ENCODE measurements at places on chromosomes 3 and 15.

- no peak for DNase-seq
Measured at GRCh38 chr3:138438896-138439295, 4.5 kb downstream of the ESYT3 start.

- DNase-seq, result no peak
Measured at GRCh38 chr3:17831366-17831765, 88.9 kb upstream of the TBC1D5 start.

DNA sequence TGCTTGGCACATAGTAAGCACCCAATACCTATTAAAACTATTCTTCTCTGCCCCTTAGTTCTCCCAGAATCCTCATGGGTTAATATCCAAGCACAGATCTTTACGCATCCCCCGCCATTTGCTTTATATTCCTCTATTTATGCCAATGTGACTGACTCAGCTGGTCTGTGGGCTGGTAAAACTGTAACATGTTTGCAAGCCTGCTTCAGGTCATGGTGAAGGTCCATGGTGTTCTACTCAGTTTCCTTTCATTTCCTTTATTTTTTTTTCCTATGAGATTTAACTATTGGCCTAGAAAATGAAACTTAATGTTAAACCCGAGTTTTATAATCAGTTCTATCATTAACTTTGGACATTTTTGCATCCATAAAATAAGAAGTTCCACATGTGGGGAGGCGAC is 47.0 kb downstream of the FRMD4B start:
- DNase-seq, result no peak

DNA sequence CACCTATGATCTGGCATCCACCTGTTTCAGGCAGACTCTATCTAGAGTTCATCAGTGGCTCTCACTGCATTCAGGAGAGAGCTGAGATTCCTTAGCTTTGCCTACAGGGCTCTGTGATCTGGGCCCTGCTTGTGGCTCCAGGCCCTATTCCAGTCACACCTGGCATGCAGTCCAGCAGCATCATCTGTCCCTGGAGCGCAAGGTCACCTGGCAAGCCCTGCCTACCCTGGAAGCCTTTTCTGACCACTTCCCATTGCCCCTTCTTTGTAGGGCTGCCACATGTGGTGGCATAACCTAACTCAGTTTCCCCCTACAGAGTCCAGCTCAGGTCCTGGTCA is 115.1 kb upstream of the PLXNA1 start:
- peak; percentile 87 for DNase-seq

DNA sequence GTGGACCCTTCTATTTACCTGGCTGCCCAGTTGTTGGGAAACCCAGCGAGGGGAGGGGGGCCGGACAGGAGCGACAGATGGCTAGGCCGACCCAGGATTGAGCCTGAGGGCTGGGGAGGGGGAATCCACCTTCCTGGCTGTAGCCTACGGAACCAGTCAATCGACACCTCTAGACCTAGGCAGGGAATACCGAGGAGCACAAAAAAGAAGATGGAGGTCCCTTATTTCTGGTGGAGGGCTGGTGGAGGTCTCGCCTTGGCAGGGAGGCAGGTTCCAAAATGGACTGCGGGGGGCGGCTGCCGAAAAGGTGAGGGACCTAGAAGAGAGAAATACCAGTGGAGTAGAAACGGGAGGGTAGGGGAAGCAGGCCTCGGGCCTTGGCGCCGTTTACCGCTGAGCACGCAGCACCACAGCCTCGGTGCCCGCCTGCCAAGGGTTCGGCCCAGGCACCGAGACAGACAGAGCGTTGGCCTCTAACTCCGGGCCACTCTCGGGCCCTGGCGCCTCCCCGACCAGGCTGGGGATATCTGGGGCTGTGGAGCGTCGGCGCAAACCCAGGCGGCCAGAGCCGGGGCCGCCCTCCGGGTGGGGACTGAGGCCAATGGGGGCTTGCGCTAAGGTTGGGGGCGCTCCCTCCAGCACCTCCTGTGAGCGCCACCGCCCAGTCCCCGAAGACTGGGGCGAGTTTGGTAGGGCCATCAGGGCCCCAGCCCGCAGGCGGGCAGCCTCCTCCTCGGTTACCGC is 1.6 kb downstream of the ANKRD63 start:
- no peak for DNase-seq

- DNase-seq, result no peak
Measured at GRCh38 chr15:39584266-39584659, 3.4 kb downstream of the THBS1 start.

DNA sequence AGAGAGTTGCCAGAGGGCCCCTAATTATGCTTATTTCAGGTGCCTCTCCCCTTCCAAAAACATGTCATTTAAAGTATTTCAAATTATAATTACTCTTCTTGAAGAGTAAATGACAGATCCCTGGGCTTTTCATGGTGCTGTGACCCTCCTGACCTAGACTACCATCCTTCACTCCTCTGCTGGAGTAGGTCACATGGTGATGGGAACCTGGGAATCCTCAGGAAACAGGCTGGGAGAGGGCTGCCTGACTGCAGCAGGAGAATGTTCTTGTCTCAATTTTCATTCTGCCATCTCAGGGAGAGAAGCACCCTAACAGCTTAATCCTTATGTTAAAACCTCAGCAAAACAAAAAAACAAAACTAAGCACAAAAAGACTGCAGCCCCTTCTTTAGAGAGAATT is 24.6 kb downstream of the PGBD4 start:
- DNase-seq, result no peak

DNA sequence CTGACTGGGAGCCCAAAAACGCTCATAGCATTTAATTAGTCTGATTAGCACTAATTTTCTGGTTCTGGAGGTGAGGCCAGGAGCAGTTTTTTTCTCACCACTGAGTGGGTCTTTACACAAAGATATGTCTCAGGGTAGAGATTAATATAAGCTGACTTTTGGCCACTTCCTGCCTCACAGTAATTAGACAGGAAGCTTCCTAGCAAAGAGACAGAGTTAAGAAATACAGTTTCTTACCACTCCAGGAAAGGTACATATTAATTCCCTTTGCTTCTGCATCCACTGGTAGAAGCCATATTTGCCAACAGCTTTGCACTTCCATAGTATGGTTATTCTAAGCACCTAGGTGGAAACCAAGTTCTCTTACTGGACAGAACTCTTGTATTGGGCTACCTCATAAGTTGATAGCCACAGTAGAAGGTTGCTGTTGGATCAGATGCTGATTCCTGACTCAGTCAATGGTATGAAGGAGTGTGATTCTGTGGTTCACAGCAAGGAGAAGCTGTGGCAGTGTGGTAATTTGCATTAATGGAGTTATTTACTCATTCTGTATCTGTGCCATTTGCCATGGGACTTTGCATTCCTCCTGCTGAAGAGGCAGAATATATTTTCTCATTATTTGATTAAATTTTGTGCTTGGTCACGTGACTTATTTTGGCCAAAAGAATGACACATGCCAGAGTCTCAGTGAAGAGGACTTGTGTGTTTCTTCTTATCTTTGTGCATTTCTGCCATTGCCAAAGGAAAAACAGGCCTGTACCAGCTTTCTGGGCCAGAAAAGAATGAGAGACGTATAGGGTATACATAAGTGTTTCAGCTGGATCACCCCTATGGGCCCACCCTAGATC is 17.5 kb upstream of the ZBTB20 start:
- DNase-seq, result no peak

- DNase-seq, result no peak
Measured at GRCh38 chr15:83118291-83118827, 10.9 kb downstream of the TM6SF1 start.

DNA sequence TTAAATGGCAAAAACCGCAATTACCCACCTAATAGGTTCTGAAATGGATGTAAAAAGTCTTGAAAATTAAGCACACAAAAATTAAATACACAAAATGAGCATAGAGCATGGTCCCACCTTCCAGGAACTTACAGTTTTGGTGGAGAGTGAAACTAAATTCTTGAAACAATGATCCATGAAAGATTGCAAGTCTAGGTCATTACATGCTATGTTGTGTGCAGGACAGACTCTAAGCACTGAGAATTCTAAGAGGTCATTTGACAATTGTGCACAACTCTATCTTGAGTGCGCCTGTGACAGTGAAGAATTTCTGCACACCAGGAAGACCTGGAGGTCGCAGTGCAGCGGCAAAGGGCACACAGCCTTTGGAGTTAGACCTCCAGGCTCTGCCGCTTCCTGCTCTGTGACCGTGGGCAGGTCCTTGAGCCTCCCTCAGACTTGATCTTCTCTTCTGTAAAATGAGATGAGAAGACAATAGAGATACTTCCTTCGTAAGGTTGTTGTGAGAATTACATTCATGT is 153.3 kb upstream of the TPM1 start:
- no peak for DNase-seq

DNA sequence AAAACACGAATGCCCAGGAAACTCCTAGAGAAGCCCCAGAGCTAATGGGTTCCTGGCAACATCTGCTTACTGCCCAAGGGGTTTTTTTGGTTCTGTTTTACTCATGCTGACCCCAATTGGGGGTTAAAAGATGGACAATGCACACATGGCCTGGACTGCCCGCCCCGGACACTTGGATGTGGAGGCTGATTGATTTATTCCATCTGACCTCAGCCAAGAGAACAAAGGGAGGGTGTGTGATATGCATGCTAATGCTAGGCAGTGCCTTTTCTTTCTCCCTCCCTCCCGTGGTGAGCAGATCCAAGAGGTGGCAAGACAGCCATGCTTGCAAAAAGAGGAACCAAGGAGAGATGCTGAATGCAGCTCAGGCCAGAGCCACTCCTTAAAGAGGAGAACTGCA is 3.3 kb upstream of the LRTM1 start:
- no peak for DNase-seq

GRCh38 chr15:35548435-35548834 is 2.5 kb upstream of the DPH6 start:
- peak; percentile 52 for DNase-seq

All from trophoblast cell (in vitro differentiated cells and primary cell).